Activated T-helper 1 cell treated with Interleukin-2 at 50 U/mL for 16 hours (primary cell): ENCODE measurements at places on chromosomes 7 and 10.

GRCh38 chr7:54782314-54782713 lies 23.3 kb upstream of the SEC61G start:
- DNase-seq = no peak

DNA sequence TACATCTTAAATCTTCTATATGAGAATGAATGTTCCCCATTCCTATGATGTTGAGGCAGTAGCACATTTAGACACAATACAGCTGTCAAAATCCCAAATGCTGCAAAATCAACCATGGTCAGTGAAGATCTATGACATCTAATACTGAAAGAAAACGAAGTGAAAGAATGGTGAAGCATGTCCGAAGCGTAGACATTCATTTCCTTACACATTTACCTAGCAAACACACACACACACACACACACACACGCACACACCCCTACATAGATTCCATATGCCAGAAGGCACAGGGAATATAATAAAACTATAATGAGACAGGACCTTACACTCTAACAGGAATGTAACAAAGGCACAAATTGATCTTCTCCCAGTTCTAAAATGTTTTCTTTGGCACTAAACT lies 32.5 kb downstream of the CCDC6 start:
- no peak for DNase-seq

- DNase-seq = no peak
Observed at GRCh38 chr10:68261132-68261856, 29.4 kb upstream of the ATOH7 start.

- DNase-seq = no peak
Observed at GRCh38 chr10:1572519-1573333, 164.6 kb downstream of the ADARB2 start.

DNA sequence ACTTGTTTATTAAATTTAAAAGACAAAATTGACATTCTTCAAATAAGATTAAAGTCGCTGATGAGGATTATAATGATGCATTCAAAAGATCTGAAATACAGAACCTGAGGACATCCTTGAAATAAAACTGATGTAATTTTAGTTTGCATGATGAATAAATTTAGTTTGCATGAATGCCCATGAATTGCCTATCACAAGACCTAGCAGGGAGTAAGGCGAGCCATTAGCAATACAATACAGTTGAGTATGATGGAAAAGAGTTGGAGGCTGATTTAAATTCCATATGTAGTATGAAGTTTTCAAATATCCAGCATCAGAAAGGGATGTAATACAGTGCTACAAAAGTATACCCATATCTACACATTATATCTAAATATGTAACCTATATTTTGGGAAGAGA lies 321.3 kb downstream of the CACNA2D1 start:
- DNase-seq = no peak

DNA sequence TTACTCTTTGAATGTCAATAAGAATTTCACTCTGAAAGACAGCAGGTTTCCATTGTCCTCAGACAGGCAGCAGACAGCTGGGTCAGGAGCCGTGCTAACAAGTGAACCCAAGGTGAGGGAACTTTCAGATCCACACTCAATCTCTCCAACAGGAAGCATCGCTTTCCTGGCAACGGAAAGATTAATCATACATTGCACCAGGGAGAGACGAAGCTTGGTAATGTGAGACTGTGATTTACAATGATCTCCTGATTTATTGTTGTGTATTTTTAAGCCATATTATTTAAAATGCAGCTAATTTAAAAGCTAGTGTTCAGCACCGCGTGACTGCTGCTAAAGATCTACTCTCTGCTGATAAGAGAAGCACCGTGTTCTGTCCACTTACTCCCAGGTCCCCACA lies 17.5 kb upstream of the NOM1 start:
- no peak for DNase-seq
